ENCODE measurements at places on chromosomes 6 and 20. TPM values are rescaled to one million over a fixed set of nuclear protein-coding genes. Genes with fewer than 3 reads are reported as not detected.

Gene BPI
- not detected for total RNA-seq

Gene RHAG
- not detected for total RNA-seq

Gene HLA-DQB2
- total RNA-seq = not detected

Gene ATP6V1G2
- 0.36 TPM for total RNA-seq

Gene EPHA7
- total RNA-seq = 0.09 TPM

Gene PBOV1
- not detected for total RNA-seq

Gene ASCC3
- total RNA-seq = 99.2 TPM

Gene C20orf96
- 3.4 TPM for total RNA-seq

Gene HAO1
- total RNA-seq = not detected

Gene C6orf15
- not detected for total RNA-seq

Gene IL22RA2
- not detected for total RNA-seq
